ENCODE measurements at places on chromosomes 16 and 17.

GRCh38 chr17:73089322-73090317 lies 2.9 kb downstream of the SLC39A11 start:
- no peak for DNase-seq

- DNase-seq: no peak
These were observed 10.3 kb upstream of the RPL38 start for GRCh38 chr17:74192950-74193781.

DNA sequence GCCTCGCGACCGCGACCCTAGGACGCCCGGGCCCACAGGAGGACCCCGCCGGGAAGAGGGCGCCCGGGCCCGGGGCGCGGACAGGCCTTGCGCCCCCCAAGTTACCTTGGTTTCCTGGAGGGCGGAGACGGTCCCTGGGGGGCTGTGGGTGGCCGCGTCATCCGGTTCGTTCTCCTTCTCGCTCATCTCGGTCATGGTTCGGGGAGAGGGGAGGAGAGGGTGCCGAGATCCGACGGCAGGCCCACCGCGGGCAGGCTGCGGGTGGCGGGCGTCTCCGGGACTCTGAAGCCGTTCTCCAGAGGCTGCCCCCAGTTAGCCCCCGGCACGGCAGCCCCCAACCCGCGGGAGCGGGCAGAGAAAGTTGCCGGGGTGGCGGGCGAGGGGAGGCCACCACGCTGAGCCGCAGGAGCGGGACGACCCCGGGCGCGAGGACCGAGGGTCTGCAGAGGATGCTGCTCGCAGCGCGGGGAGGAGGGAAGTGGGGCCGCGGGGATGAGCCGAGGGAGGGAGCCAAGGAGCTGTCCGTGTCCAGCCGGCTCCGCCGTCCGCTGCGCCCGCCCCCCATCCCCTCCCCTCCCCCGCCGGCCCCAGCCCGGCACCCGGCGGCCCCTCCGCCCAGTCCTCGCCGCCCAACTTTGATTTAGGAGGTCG lies at the start of gene STAC2:
Gene STAC2 (minus strand): TSS at position 638 of the 651 bp plus-strand sequence. CDS start 443 bp downstream, at position 195.
- DNase-seq: no peak

DNA sequence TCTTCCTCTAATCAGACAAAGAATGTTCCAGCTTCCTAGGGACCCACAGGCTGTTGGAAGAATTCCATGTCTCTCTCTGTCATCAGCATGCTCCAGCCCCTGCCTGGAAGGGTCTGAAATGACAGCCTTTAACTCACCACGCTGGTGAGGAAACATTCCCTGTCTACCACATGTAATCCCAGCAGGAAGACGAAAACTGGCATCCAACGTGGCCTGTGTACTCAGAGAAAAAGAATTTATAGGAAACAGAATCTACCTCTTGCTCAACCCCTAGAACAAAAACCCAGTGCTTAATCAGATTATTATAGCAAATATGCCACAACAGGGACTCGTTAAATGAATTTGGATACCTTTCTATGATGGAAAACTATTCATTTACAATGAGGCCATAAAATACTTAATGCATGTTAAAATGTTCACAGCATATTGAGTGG lies 147.3 kb upstream of the FOXF1 start:
- DNase-seq: no peak

- DNase-seq: no peak
These were observed 53.2 kb upstream of the MRTFB start for GRCh38 chr16:14017886-14018285.

GRCh38 chr17:75563063-75563758 lies 24.4 kb upstream of the MYO15B start:
- DNase-seq: no peak

- DNase-seq: no peak
These were observed 35.3 kb downstream of the PRMT7 start for GRCh38 chr16:68345958-68346635.

DNA sequence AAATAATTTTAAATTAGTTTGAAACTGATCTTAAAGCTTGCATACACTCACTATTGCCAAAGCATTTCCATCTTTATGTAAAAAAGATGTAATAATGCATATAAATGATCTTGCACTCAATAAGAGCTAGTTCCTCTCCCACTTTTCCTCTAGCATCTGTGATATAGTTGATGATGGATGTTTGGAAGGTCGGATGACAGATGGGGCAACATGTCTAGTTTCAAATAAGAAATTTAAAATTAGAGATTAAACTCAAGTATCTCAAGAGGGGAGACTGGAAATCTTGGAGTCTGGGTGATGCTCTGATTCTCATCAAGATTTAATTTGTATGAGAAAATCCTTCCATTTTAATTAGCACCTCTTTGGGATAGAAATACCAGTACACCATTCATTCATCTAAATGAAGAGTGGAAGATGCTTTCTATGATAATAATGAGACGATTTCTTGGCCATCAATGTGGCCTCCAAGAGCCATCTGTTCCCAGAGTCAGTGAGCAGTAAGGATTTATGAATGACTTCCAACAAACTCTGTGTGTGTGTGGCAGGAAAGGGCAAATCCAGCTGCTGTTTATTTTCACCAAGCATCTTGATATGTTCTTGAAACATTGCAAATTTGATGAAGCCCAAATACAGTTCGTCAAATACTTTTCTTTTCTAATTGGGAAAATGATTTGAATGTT lies 616.3 kb upstream of the CDH8 start:
- no peak for DNase-seq

DNA sequence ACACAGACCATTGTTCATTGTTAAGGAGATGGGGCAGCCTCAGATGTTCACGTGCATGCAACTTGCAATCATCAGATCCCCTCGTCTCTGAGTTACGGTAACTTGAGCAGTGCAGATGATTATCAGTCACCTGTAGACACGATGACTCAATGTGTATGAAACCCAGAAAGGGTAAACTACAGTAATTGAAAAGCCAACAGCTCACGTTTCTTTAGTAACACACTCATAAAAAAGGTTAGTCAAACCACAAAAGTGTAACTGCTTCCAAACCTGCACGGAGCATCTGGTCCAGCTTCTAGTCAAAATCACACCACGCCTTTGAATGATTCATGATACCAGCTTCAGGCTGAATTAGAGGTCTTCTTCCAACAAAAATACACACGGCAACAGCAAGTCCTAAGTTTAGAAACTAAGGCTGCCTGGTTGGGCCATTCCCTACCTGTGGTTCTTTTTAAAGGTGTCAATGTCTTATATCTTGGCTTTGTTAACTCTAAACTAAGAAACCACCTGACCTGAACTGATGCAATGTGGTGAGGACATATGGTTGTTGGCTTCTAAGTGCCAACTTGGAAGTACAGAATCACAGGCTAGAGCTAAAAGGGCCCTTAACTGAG lies 32.3 kb downstream of the GRB7 start:
- no peak for DNase-seq

DNA sequence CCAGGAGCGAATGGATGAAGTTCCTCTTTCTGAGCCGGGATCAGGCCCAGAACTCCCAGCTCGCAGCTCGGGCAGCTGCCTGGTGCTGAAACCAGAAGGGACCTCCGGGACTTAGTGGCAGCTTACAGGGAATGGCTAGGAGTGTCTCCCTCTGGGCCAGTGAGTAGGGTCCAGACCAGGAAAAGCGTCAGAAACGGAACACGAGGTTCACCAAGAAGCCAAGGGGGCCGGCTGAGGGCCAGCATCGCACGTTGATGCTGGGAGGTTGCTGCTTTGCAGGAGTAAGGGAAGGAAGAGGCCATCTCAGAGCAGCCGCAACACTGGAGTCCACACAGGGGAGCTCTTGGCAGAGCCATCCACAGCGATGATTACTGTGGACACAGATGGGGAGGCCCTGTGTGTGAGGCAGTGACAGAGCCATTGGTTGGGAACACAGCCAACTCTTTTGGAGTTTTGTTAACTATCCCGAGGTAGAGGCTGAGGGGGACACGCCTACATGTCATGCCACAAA lies 74.0 kb upstream of the CREBBP start:
- DNase-seq: no peak

DNA sequence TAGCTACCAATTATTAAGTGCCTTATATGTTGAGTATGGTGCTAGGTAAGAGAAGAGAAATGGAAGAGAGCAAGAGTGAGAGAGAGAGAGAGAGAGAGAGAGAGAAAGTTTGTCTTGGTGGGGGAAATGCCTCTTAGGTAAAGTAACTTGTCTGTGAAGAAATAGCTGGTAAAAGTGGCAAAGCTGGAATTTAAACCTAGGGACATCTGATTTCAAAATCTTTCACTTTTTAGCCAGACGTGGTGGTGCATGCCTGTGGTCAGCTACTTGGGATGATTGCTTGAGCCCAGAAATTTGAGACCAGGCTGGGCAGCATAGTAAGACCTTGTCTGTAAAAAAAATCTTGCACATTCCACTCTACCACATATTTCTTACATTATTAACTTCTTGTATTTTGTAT lies 23.0 kb upstream of the CDR2 start:
- DNase-seq: no peak

DNA sequence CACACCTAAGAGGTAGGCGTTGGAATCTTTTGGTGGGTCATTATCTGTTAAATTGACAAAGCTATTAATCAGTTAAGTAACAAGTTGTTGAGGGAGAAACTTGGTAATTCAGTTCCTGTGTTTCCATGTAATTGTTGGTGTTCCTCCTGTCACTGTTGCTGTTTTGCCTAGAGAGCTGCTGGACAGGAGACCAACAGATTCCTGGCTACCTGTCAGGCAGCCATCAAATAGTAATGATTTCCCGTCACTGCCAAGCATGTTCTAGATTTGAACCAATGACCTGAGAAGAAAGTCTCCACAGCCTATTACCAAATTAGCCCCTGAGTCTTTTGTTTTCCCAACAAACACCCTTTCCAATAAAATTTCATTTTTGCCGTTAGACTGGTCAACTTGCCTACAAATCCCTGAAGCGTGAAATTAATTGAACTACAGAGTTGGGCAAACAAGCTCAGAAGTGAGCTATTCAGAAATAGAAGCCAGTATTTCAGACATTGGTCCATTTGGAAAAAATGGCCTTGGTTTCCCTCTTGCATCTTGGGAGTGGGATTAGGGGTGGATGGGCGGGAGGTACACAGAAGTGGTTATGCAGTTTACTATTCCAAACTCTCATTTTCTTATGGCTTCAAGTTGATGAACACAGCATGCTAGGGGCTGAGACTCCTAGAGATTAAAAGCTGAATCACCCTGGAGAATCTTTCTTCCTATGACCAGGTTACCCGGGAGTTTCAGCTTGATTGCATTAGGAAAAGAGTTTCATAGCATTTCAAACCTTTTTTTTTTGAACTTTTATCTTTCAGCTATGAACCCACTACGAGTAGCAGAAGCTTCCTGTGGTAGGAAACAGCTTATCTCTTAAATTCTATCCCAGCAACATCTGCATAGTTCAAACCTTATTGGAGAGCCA lies 262.8 kb upstream of the MAF start:
- DNase-seq: no peak

- DNase-seq: no peak
These were observed 147.8 kb downstream of the SPECC1 start for GRCh38 chr17:20157001-20157310.

DNA sequence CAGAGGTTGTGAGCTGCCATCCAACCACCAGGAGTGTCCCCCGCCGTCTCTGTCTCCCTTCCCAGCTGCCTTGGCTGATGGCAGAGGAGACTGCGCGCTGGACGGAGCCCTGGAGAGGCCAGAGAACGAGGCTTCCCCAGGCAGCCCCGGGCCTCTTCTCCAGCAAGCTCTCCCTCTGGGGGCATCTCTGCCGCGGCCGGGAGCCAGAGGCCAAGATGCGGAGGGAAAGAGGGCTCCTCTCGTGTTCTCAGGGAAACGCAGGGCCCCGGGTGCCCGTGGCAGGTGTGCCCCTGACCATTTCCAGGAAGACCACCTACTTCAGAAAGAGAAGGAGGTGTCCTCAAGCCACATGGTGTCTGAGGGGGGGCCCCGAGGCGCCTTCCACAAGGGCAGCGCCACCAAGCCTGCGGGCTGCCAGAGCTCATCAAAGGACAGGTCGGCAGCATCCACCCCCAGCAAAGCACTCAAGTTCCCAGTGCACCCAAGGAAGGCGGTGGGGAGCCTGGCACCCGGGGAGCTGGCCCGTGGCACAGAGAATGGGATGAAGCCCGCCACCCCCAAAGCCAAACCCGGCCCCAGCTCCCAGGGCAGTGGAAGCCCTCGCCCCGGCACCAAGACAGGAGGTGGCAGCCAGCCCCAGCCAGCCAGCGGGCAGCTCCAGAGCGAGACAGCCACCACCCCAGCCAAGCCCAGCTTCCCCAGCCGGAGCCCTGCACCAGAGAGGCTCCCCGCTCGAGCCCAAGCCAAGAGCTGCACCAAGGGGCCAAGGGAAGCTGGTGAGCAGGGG lies 14.8 kb upstream of the ZFPM1 start:
- DNase-seq: no peak

- no peak for DNase-seq
These were observed 186.6 kb downstream of the WWOX start for GRCh38 chr16:78286065-78286464.
